ENCODE measurements at places on chromosomes 1 and 21.

DNA sequence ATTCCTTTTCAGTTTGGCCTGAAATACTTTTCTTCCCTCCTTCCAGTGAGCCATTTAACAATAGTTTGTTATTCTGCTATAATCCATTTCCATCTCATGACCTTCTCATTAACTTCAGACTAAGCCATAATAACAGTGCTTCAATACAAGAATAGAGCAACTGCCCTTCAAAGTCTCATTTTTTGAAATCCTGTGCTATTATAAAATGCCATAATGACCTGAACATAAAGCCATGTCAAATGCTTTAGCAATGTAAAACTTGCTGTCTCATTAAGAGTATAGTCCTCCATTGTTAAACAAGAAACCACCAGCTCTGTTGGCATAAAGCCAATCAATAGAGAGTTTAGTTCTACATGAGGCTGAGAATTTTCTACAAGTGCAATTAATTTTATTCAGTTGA, 9.6 kb upstream of the PIGK start:
- DNase-seq, result no peak

GRCh38 chr1:199353906-199354305, 673.6 kb upstream of the NR5A2 start:
- DNase-seq, result no peak

- no peak for DNase-seq
These were observed 232.0 kb upstream of the PLXNA2 start for GRCh38 chr1:208475951-208476845.

GRCh38 chr1:24919791-24920532, 10.1 kb downstream of the RUNX3 start:
- peak; percentile 85 for DNase-seq

DNA sequence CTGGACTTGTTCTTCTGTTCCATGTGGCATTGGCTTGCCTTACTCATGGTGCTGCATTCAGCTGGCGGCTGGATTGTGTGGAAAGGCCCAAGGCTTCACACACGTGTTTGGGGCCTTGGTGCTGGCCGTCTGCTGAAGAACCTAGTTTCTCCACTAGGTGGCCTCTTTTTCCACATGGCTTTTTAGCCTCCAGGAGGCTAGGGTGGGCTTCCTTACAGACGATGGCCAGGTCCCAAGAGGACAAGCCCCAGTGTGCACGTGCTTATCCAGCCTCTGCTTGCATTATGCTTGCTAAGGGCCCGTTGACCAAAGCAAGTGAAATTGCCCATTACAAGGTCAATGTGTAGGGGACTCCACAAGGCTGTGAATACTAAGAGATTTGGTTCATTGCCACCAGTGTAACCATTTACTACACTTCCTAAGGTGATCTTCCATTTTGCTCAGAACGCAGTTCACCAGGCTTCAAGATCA, 47.5 kb upstream of the FOXO6 start:
- no peak for DNase-seq

GRCh38 chr21:45982092-45982757, 655 bp downstream of the COL6A1 start:
- no peak for DNase-seq

- DNase-seq, result no peak
These were observed 1271.4 kb downstream of the KCNT2 start for GRCh38 chr1:195336812-195337211.

DNA sequence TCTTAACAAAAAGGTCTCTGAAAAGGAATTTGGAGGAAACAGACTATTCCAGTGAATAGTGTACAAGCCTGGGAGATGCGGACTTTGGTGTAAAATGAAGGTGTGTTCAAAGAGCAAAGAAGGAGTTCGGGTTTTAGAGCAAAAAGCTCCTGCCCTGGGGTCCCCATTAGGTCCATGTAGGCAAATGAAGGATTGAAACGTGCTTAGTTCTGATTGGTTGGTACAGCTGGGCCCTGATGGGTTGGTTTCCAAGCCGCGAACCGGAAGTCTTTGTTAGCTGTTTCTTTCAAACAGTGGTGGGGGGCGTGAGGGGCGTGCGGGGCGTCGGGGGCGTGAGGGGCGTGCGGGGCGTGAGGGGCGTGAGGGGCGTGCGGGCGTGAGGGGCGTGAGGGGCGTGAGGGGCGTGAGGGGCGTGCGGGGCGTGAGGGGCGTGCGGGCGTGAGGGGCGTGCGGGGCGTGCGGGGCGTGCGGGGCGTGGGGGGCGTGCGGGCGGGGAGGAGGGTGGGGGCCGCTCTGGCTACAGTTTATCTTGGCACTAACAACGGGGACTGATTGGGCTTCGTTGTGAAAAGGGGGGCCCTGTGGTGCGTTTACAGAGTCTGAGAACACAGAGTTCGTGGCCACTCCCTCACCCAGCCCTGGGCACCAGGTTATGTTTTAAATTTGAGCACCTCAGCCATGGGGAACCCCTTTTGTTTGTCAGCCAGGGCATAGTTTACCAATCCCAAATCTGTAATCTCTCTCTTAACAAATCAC, 29.4 kb downstream of the LRRC3 start:
- DNase-seq, result no peak

GRCh38 chr1:203954788-203955552, 93.6 kb downstream of the SNRPE start:
- no peak for DNase-seq

DNA sequence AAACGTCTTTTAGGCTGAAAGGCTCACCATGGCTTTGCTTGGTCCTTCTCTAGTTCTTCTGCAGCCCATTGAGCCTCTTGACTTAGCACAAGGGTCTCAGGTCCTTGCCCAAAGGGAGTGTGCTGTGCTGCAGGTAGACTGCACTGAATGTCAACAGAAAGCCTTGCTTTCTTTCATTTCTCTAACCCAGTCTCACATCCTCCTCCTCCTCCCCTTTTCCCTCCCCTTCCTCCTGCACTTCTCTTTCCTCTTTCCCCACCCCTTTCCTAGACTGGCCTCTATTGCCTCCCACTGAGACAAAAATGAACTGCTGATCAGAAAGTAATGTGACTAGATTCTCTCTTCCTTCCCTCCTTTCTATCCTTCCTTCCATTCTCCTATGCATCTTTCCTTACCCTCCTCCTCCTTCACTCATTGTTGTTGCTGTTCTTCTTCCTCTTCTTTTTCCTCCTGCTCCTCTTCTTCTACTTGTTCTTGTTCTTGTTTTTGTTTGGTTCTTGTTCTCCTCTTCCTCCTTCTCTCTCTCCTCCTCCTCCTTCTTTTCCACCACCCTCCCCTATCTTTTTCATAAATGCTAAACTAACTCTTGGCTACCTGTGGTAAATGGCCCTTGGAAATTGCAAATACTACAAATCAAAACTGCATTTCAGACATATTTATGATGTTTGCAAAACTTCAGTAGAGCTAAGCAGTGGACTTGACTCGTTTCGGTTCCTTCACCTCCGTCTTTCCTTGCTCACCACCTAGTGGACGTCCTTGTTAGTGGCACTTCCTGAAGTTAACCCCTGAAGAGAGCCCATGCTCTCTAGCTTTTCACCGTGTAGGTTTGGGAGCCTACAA, at the start of gene SELL:
SELL (minus strand) TSS at position 152 of the 840 bp plus-strand sequence; CDS start at position 30, 122 bp downstream.
- DNase-seq, result peak; percentile 76

DNA sequence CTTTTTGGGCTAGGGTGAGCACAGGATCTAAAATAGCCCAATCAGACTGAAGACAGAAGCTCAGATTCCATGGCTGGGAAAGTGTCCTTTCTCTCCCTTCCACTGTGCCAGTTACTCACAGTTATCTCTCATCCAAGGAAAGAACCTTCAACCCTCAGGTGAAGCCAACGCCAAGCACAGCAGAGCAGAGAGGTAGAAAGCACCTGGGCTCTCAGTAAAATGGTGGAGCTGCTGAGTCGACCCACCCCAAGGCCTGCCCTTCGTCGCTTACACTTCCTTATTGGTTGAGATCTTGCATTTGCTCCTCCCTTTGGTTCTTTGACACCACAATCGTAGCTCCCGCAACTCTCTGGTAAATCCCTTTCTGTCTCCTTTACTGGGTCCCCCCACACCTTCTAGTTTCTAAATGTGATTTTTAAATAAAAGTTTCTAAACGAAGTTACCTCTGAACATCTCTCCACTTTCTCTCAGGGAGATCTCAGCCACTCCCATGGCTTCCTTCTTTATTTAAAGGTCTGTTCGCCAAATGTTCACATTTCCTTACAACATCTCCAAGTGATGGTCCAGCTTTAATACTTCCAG, 27.5 kb upstream of the SLC30A1 start:
- no peak for DNase-seq

GRCh38 chr1:87346130-87346814, 17.6 kb downstream of the LMO4 start:
- DNase-seq, result no peak

DNA sequence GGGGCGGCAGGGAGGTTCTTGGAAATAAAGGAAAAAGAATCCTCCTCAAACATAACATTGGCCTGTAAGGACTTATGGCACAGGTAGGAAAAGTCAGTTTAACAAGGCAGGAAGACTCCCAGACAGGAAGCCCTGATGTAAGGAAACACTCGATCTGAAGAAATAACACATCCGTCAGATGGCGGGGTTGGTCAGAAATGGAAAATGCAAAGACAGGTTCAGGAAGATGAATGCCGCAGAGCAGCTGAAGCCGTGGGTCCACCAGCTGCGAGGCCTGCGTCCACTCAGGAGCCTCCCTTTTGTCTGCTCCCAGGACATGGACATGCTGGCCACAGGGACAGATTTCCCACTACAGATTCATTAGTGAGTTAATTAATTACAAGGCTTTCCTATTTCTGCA, 3.8 kb downstream of the RSPH1 start:
- DNase-seq, result peak; percentile 41

DNA sequence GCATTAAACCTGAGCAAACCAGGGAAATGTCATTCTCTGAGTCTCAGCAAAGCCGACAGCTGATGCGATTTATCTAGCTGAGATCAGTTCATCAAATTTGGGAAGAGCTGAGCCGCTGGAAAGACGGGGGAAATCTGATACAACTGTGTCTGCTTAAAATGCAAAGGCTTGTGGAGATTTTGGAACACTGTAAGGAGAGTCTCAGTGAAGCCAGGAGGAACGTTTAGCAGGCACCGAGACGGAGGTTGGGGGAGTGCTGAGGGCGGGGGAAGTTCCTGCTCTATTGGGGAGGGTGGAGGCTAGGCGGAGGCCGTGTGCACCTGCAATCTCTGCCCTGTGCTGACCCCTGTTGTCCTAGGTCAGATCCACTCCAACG, 143.2 kb upstream of the CSF3R start:
- DNase-seq, result no peak

GRCh38 chr1:205250699-205251098, 23.0 kb downstream of the TMCC2 start:
- no peak for DNase-seq

GRCh38 chr1:207336559-207337467, 15.3 kb downstream of the CD55 start:
- DNase-seq, result no peak

- DNase-seq, result no peak
These were observed 91.7 kb downstream of the TTC3 start for GRCh38 chr21:37164742-37165141.

DNA sequence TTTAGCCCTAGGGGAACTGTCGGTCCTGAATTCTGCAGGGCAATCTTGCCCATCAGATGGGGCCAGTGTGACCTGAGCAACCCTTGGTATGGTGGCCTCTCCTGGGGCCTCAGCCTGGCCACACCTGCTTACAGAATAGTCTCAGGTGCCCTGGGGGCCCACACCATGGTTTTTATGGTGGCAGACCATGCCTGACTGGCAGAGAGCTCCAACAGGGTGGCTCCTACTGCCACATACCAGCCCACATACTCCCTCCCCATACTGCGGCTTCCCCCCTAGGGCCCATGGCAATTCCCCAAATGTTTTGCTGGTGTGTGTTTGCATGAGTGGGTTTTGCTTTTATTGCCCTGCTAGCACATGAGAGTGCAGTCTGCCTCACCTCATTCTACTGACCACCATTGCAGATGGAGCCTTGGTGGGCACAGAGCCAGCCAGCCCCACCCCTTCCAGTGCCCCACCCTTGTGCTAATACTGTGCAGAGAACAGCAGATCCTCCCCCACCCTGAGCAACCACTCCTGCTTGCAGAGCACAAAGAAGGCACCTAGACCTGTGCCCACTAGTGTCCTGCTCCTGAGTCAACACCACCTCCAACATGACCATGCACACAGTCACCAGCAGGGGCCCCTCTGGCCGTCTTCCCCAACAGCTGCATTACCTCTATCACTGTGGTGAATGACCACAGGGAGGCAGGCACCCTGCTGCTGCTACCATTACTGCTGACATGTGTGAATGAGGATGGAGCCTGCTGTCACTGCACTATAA, 86.8 kb downstream of the GDAP2 start:
- no peak for DNase-seq

GRCh38 chr1:214018386-214019268, 30.9 kb downstream of the PROX1 start:
- DNase-seq, result no peak

GRCh38 chr1:94309216-94309615, 71.8 kb upstream of the ARHGAP29 start:
- no peak for DNase-seq

- DNase-seq, result no peak
These were observed 60.6 kb downstream of the AK4 start for GRCh38 chr1:65208563-65208973.

- no peak for DNase-seq
These were observed 177.5 kb downstream of the VPS13D start for GRCh38 chr1:12407050-12407961.

GRCh38 chr1:10286244-10286643, 75.9 kb downstream of the KIF1B start:
- DNase-seq, result peak; percentile 12

DNA sequence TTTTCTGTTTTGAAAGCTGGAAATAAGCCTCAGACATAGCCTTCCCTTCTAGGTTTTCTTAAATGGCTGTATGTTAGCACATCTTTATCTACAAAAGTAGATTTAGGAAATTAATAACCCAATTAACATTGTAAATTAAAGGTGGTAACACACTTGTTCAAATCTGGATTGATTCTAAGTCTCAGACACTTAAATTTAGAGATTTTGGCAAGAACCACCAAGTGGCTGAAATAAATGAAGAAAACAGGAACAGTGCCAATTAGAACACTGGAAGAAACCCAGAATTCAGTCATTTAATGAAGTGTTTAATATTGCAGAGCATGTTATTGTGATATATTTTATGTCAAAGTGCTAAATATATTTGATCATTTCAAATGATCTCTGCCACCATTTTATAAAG, 628.2 kb downstream of the USP25 start:
- DNase-seq, result no peak

- no peak for DNase-seq
These were observed 5.7 kb upstream of the ZNF683 start for GRCh38 chr1:26378088-26378878.

- DNase-seq, result no peak
These were observed 54.6 kb downstream of the STXBP3 start for GRCh38 chr1:108801101-108801500.

DNA sequence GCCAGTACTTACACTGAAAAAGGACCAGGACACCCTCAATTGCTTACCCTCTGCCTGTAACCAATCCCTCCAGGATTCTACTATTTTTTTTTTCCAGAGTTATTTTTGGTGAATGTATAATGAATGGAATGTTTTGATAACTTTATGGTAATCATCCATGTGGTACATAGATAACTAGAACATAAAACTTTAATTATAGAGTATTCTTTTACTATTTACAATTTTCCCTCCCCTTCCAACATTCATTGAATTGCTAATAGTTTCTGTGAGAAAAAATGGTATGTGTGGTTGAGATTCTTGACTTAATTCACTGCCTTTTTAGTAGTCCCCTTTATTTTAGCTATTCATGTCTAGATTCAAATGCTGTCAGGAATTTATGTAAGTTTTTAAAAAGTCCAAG, 164.6 kb downstream of the CYYR1 start:
- DNase-seq, result no peak

All from ascending aorta (tissue), 2 donors.